ENCODE measurements at places on chromosomes 6 and 20.

GRCh38 chr20:25040438-25040831, 17.5 kb downstream of the ACSS1 start:
- H3K4me3 ChIP-seq = no peak overlapping the region
- H3K36me3 ChIP-seq = no peaks in the 10 kb centered on the region
- H3K27me3 ChIP-seq = peaks cover 12% of the 10 kb centered on the region

- no peak for DNase-seq
- H3K4me3 ChIP-seq = no peak overlapping the region
- H3K27ac ChIP-seq = no peak overlapping the region
These were observed 49.4 kb downstream of the PYGB start for GRCh38 chr20:25297141-25297905.

DNA sequence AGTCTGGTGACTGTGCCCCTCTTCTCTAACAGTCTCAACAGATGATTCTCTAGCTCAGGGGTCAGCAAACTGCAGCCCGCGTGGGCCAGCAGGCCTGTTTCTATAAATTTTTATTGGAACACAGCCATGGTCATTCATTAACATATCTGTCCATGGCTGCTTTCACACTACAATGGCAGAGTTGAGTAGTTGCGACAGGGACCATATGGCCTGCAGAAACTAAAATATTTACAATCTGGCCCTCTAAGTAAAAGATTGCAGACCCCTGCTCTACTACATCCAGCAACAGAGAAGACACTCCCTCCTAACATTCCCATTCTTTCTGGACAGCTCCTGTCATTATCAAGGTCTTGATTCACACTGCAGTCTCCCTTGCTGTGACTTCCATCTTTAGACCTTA, 45.2 kb downstream of the PLAGL2 start:
- DNase-seq = no peak
- no peaks in the 10 kb centered on the region for H3K27me3 ChIP-seq
- peaks cover 74% of the 10 kb centered on the region for H3K36me3 ChIP-seq

- peaks cover 6% of the 10 kb centered on the region for H3K4me1 ChIP-seq
- no peaks in the 10 kb centered on the region for H3K27me3 ChIP-seq
- DNase-seq = no peak
- no peak overlapping the region for H3K4me3 ChIP-seq
- H3K36me3 ChIP-seq = peaks cover 6% of the 10 kb centered on the region
These were observed 10.4 kb downstream of the PLCG1 start for GRCh38 chr20:41147767-41148191.

DNA sequence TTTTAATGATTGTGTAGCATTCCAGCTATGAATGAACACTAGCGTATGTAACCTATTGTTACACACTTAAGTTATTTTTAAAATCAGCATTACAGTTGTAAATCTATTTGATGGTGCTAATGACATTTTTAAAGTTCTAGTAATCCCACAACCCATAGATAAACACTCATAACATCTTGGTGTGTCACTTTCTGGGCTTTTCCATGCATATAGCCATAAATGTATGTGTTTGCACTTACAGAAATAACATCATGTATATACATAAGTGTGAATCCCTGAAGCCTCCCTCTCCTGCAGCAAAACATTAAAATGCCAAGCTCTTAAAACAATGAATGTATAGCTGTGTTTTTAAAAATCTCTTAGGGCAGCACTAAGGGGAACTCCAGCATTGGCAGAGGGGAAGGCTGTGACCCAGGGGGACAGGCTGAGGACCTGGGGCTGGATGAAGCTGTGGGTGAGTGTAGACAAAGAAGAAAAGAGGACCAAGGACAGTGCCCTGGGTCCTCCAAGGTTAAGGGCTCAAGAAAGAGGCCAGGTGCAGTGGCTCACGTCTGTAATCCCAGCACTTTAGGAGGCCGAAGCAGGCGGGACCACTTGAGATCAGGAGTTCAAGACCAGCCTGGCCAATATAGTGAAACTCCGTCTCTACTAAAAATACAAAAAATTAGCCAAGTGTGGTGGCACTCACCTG, 929 bp upstream of the CENPB start:
- peak; percentile 22 for DNase-seq
- peaks cover 11% of the 10 kb centered on the region for H3K36me3 ChIP-seq
- H3K4me3 ChIP-seq = no peak overlapping the region
- H3K4me1 ChIP-seq = peaks cover 16% of the 10 kb centered on the region
- no peak overlapping the region for H3K27ac ChIP-seq

- H3K4me3 ChIP-seq = no peak overlapping the region
- no peak overlapping the region for H3K27ac ChIP-seq
- no peak for DNase-seq
- no peaks in the 10 kb centered on the region for H3K36me3 ChIP-seq
These were observed 145.0 kb downstream of the ZDHHC14 start for GRCh38 chr6:157525918-157526425.

- no peak for DNase-seq
- no peak overlapping the region for H3K27ac ChIP-seq
- H3K4me1 ChIP-seq = peaks cover 16% of the 10 kb centered on the region
- no peaks in the 10 kb centered on the region for H3K36me3 ChIP-seq
- H3K27me3 ChIP-seq = peaks cover 2% of the 10 kb centered on the region
These were observed 49.5 kb upstream of the CCN6 start for GRCh38 chr6:112004201-112005012.

DNA sequence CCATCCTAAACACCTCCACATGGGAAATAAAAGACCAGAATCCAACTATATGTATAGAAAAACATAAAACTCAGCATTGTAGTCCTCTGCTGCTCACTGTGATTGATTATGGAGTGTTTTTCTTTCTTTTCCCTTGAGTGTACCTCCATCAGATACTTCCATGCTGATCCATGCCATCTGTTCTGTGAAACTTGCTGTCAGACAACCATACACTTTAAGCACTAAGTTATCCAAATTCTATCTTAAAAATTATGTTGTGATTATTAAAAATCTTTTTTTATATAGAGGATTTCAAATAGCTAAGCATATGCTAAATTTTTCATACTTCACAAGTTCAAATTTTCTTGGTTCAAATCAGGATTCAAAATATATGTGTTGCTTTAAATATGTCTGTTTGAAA, 91.9 kb upstream of the TINAG start:
- H3K27ac ChIP-seq = no peak overlapping the region
- H3K36me3 ChIP-seq = no peaks in the 10 kb centered on the region
- H3K4me1 ChIP-seq = no peaks in the 10 kb centered on the region
- DNase-seq = no peak
- no peak overlapping the region for H3K4me3 ChIP-seq
- H3K27me3 ChIP-seq = no peaks in the 10 kb centered on the region

DNA sequence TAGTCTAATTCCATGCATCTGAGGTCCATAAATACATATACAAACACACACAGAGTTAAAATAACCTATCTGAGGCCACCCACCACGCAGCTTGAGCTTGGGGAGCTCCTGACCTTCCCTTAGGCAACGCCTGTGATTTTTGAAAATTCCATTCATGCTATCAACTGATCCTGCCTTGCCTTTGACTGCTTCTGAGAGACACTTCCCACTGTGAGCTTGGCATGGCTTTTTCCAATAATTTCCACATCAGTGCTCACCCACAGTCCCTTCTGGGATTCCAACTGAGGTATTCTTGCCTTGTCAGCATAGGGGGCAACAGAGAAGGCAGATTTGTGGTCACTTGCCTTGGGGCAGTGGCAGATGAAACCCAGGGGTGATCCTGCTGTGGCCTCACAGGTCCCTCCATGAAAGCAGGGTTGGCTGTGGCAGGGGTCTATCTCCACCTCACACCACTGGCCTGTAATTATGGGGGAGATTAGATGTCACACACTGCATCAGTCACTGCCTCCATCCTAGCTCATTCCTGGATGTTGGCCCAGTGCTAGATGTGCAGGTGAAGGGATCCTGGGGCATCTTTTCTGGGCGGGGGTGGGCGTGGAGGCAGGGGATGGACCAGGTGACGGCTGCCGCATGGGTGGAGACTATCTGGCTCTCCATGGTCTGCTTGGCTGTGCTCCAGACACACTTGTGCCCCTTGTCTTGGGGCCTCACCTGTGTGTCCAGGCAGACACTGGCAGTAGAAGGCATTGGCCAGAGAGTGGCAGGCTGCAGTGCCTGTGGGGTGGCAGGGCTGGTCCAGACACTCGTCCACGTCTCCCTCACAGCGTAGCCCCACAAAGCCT, 11.2 kb upstream of the GPSM3 start:
- no peaks in the 10 kb centered on the region for H3K4me1 ChIP-seq
- H3K36me3 ChIP-seq = no peaks in the 10 kb centered on the region
- H3K4me3 ChIP-seq = no peak overlapping the region
- no peak overlapping the region for H3K27ac ChIP-seq

- H3K27me3 ChIP-seq = no peaks in the 10 kb centered on the region
- peak overlapping the region; percentile 48 for H3K27ac ChIP-seq
- peak; percentile 86 for DNase-seq
- no peak overlapping the region for H3K4me3 ChIP-seq
- H3K4me1 ChIP-seq = peaks cover 10% of the 10 kb centered on the region
These were observed 126.0 kb downstream of the SCML4 start for GRCh38 chr6:107698146-107698545.

GRCh38 chr6:158926414-158926813, 73.6 kb downstream of the RSPH3 start:
- peak; percentile 91 for DNase-seq
- no peak overlapping the region for H3K27ac ChIP-seq
- no peaks in the 10 kb centered on the region for H3K27me3 ChIP-seq
- H3K36me3 ChIP-seq = no peaks in the 10 kb centered on the region
- no peak overlapping the region for H3K4me3 ChIP-seq

GRCh38 chr20:10105046-10105445, 70.3 kb downstream of the ANKEF1 start:
- H3K27me3 ChIP-seq = peaks cover 2% of the 10 kb centered on the region
- H3K36me3 ChIP-seq = no peaks in the 10 kb centered on the region
- no peak overlapping the region for H3K4me3 ChIP-seq
- no peaks in the 10 kb centered on the region for H3K4me1 ChIP-seq
- no peak for DNase-seq

DNA sequence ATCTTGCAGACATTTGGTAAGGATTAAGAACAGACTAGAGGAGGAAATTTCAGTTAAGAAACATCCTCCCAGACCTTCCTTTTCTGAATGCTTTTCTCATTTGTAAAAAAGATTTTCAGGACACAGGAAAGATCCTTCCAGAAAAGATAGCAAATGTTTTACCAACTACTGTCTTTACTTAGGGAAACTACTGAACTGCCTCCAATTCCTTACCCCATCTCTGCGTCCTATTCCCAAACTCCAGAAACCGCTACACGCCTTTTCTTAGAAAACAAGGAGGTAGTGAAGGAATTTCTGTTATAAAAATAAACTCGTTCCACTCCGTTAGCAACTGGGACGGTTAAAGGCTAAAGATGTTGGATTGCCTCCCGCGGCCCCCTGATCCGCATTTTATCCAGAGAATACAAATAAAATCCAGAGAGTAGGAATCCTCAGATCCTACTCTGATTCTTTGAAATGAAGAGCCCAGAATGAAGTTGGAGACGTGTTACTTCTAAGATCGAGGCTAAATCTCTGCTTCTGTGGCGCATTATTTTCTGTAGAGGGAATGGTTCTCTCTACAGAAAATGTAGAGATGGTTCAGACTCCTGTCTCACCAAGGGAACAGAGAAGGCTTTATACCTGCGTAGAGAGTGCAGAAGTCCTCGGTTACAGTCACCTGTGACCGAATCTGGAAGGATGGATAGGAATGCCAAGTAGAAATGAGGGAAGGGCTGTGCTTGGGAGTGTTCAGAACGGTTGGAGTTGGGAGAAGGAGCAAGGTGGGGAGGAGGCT, 133.0 kb downstream of the GPX5 start:
- DNase-seq = peak; percentile 12
- no peaks in the 10 kb centered on the region for H3K36me3 ChIP-seq
- no peak overlapping the region for H3K27ac ChIP-seq
- peaks cover 3% of the 10 kb centered on the region for H3K27me3 ChIP-seq
- H3K4me1 ChIP-seq = no peaks in the 10 kb centered on the region
- peak overlapping the region; percentile 53 for H3K4me3 ChIP-seq
